ENCODE measurements at places on chromosomes 16 and 17.

GRCh38 chr17:21286066-21286770, 1.7 kb downstream of the MAP2K3 start:
- DNase-seq: peak; percentile 55

GRCh38 chr17:69578385-69578936, 164.0 kb downstream of the MAP2K6 start:
- no peak for DNase-seq

- DNase-seq: no peak
Measured at GRCh38 chr16:21940570-21940969, 12.6 kb upstream of the UQCRC2 start.

DNA sequence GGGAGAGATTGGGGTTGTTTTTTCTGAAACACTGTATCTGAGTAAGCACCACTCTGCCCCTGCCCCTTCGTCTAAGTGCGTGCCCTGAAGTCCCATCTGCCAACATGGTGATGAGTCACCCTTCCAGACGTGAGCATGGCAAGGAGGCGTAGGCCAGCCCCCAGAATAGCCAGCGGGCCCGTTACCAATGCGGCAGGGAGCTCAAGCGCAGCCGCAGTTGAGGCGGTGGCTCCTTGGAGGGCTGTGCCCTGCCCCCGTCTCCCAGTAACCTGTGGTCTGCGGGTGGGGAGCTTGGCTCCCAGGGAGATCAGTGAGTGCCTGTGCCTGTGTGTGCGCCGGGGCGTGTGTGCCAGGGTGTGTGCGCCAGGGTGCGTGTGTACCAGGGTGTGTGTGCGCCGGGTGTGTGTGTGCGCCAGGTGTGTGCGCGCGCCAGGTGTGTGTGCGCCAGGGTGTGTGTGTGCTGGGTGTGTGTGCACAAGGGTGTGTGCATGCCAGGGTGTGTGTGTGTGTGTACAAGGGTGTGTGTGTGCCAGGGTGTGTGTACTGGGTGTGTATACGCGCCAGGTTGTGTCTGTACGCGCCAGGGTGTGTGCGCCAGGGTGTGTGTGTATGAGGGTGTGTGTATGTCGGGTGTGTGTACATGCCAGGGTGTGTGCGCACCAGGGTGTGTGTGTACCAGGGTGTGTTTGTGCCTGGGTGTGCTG, 98.6 kb upstream of the CHMP6 start:
- no peak for DNase-seq

DNA sequence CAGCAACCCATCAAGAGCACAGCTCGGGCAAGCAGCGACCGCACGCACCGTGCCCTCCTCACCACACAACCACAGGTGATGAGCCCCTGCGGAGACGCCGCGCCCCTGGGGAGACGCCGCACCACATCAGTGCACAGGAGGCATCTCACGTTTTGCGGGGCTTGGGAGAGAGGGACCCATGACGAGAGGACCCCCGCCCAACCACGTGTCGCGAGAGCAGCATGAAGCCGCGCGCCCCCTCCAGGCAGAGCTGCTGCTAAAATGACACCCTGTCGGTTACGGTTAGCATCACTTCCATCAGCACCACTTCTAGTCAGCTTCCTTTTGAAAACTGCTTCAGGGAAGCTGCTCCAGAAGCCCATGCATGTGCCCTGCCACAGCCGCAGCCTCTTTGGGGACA, 45.3 kb downstream of the KLHDC4 start:
- DNase-seq: no peak

- no peak for DNase-seq
Measured at GRCh38 chr17:5820721-5821456, 236.6 kb upstream of the NLRP1 start.

DNA sequence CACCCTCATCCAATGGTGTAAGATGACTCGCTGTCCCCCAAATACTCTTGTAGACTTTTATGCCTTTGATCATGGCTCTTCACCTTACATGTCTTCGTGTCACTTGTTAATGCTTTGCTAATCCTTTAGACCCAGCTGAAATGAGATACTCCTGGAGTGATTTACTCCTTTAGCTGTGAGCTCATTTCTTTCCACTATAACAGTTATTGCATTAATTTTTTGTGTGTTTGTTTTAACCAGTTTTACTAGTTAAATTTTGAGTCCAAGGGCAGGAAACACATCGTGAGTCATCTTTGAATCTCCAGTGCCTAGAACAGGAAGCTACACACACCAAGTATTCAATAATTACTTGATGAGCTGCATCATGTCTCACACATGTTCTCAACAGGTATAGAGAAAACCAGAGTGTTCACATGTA, 6.5 kb upstream of the CTCF start:
- DNase-seq: no peak

DNA sequence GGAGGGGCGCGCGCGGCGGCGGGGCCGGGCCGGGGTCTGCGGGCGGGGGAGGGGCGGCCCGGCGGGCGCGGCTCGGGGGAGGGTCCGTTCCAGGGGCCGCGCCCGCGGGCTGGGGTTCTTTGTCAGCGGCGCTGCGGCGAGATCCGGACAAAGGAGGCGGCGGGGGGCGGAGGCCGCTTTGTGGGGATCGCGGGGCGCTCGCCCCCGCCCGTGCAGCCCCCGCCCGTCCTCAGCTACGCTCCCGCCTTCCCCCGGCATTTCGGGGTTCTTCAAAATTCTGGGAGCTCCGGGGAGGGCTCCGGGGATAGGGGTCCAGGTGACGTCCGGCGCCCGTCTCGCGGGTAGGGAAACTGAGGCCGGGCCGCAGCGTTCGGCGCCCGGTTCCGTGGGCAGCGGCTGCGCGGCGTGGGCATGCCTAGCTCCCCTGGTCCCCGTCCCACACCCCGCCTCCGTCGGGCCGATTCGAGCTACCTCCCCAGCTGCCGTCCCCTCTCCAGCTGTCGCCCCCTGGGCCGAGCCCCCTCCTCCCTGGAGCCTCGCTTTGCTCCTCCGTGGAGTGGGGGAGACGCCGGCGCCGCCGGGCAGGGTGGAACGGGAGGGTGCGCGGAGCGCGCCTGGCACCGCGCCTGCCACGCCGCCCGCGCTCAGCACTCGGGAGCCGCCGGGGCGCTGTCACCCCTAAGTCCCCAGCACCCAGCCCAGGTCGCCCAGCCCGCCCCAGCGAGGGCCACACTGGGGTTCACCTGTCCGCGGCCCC, 546 bp downstream of the SNN start:
- DNase-seq: peak; percentile 69

DNA sequence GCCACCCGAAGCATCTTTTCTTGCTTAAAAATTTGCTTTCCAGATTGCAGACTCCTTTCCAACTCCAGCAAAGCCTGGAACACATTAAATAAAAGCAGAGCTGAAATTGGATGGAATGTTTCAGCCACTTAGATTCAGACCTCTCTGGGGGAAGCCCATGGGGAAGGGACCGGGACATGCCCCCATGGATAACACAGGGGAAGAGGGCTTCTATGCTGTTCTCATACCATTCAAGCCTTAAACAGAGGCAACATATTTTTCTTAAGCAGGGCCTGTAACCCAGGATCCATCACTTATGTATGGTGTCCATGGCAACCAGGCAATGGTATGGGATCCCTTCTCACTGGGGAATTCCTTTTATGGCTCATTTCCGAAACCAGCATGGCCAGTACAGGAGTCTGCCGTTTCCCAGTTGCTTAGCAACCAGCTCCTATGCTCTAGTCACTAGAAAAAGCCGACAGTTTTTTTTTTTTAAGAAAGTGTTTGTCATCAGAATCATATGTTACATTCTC, 62.0 kb upstream of the MARCHF10 start:
- peak; percentile 81 for DNase-seq

DNA sequence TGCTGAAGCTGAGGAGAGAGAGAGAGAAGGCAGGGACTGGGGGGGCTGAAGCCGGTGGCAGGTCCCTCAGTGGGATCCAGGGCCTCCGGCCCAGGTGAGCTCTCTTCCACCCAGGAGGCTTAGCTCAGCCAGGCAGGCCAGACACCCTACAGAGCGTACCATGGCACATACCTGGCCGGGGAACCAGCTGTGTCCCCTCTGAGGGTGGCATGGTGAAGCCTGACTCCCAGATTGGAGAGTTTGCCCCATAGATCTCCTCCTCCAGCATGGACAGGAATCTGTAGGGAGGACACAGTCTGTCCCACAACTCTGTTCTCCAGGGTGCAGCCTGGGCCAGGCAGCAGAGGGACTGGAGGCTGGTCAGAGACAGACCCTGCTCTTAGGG, 3.0 kb downstream of the KAT2A start:
- no peak for DNase-seq

- DNase-seq: no peak
Measured at GRCh38 chr16:46718214-46718613, 28.8 kb downstream of the ORC6 start.

- DNase-seq: no peak
Measured at GRCh38 chr16:81784072-81784795, 5.1 kb downstream of the PLCG2 start.

GRCh38 chr17:57178839-57179238, 77.5 kb upstream of the MSI2 start:
- no peak for DNase-seq

GRCh38 chr17:57516290-57517230, 228.5 kb downstream of the CCDC182 start:
- DNase-seq: no peak

DNA sequence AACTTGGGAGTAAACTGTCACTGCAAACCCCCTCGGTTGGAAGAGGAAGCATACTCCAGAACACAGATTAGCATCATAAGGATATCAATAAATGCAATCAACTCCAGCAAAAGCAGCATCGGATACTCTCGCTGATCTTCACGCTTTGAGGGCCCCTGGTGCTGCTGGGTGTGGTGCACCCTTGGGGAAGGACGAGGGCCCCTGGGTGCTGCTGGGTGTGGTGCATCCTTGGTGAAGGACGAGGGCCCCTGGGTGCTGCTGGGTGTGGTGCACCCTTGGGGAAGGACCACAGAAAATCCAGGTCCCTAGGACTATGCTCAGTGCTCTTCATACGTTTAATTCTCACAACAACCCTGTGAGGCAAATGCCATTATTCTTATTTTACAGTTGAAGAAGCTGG, 54.2 kb downstream of the VPS53 start:
- no peak for DNase-seq

Measured in H7 (cell line).